Prostate gland (tissue), 2 donors: ENCODE measurements at places on chromosomes 16 and 17. TPM values are rescaled to one million over a fixed set of nuclear protein-coding genes. Genes with fewer than 3 reads are reported as not detected.
A peak's percentile ranks its signal among the peaks of the same experiment; 100 is the strongest.

Gene RCVRN
- 0.23 TPM for total RNA-seq

Gene VEZF1
- 84.9 TPM for total RNA-seq

GRCh38 chr17:59561042-59561441 lies 4.4 kb upstream of the DHX40 start:
- DNase-seq = no peak
- H3K27ac ChIP-seq = no peak overlapping the region
- H3K27me3 ChIP-seq = no peaks in the 10 kb centered on the region
- no peak overlapping the region for H3K4me3 ChIP-seq
- H3K4me1 ChIP-seq = no peaks in the 10 kb centered on the region

GRCh38 chr16:79066561-79066960 lies 534.0 kb downstream of the MAF start:
- H3K4me1 ChIP-seq = no peaks in the 10 kb centered on the region
- H3K36me3 ChIP-seq = no peaks in the 10 kb centered on the region
- no peaks in the 10 kb centered on the region for H3K27me3 ChIP-seq
- H3K27ac ChIP-seq = no peak overlapping the region
- H3K4me3 ChIP-seq = no peak overlapping the region
- no peak for DNase-seq

GRCh38 chr17:65503557-65503956 lies 57.9 kb downstream of the AXIN2 start:
- no peaks in the 10 kb centered on the region for H3K4me1 ChIP-seq
- H3K27me3 ChIP-seq = no peaks in the 10 kb centered on the region
- no peak overlapping the region for H3K4me3 ChIP-seq
- no peak for DNase-seq
- no peaks in the 10 kb centered on the region for H3K36me3 ChIP-seq
- H3K27ac ChIP-seq = no peak overlapping the region

- peaks cover 7% of the 10 kb centered on the region for H3K4me1 ChIP-seq
- no peaks in the 10 kb centered on the region for H3K27me3 ChIP-seq
Observed at GRCh38 chr16:73027685-73028111, 20.2 kb downstream of the ZFHX3 start.

GRCh38 chr16:89114159-89114981 lies 20.7 kb downstream of the ACSF3 start:
- H3K27me3 ChIP-seq = no peaks in the 10 kb centered on the region
- no peak overlapping the region for H3K4me3 ChIP-seq
- DNase-seq = no peak
- H3K4me1 ChIP-seq = no peaks in the 10 kb centered on the region
- no peaks in the 10 kb centered on the region for H3K36me3 ChIP-seq

DNA sequence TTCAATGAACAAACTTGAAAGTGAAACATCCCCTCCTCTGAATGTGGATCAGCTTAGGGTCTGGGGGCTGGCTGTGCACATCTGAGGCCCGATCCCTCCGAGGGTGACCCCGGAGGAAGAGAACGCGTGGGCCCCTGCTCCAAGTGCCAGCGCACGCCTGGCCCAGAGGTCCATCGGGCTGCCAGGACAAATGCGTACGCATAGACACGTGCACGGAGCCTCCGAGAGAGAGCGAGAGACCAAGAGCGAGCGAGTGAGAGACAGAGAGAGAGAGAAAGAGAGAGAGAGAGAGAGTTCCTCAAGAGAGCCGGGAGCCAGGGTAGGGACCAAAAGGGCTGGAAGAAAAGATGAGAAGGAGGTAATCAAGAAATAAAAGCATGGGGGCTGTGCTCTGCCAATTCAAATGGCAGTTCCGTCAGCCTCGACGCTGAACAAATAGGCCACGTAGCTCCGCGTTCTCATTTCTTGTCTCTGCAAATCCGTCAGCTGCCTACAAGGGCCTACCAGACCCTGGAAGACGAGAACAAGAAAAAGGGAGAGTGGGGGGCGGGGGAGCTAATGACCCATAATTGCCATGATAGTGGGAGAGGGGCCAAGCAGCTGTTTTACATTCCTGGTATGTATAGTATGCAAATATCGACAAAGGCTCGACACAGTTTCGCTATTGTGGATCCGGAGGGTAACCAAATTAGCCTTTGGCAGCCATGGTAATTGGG lies 435.3 kb upstream of the ZFHX3 start:
- no peaks in the 10 kb centered on the region for H3K27me3 ChIP-seq
- no peaks in the 10 kb centered on the region for H3K36me3 ChIP-seq
- DNase-seq = no peak
- no peaks in the 10 kb centered on the region for H3K4me1 ChIP-seq

DNA sequence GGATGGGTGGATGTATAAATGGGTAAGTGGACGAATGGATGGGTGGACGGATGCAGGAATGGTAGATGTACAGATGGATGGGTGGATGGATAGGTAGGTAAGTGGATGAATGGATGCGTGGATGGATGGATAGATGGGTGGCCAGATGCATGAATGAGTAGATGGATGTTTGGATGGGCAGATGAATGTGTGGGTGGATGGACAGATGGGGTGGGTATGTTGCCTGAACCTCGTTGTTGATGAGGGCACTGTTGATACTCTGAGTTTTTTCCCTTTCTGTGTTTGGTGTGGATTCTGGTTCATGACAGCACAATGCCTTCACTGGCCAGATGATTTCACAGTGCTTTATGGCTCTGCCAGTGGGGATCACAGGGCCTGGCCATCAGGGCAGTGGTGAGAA lies 208.3 kb downstream of the NPIPB11 start:
- DNase-seq = no peak
- H3K4me1 ChIP-seq = no peaks in the 10 kb centered on the region
- no peak overlapping the region for H3K4me3 ChIP-seq
- H3K27me3 ChIP-seq = no peaks in the 10 kb centered on the region

GRCh38 chr16:53056392-53056881 lies 1.6 kb downstream of the CHD9 start:
- no peaks in the 10 kb centered on the region for H3K4me1 ChIP-seq
- H3K4me3 ChIP-seq = no peak overlapping the region
- H3K27ac ChIP-seq = peak overlapping the region; percentile 87
- no peaks in the 10 kb centered on the region for H3K36me3 ChIP-seq
